ENCODE measurements at places on chromosomes 7 and 10. TPM values are rescaled to one million over a fixed set of nuclear protein-coding genes. Genes with fewer than 3 reads are reported as not detected.

VWC2 gene
- total RNA-seq, result not detected

STRIP2 gene
- total RNA-seq, result 16.9 TPM

NUTM2D gene
- total RNA-seq, result 2.5 TPM

GPR15LG gene
- not detected for total RNA-seq

PPIF gene
- total RNA-seq, result 93.2 TPM

SPDYE11 gene
- total RNA-seq, result not detected

PON1 gene
- total RNA-seq, result not detected

EPHA1 gene
- 38.9 TPM for total RNA-seq

PIK3CG gene
- not detected for total RNA-seq

NPSR1 gene
- not detected for total RNA-seq

PLA2G12B gene
- not detected for total RNA-seq

PAPOLB gene
- not detected for total RNA-seq

FGL2 gene
- not detected for total RNA-seq

PAPSS2 gene
- 2.3 TPM for total RNA-seq

NME8 gene
- not detected for total RNA-seq

PLXDC2 gene
- total RNA-seq, result 5.1 TPM

CNPY1 gene
- not detected for total RNA-seq

SDK1 gene
- 0.63 TPM for total RNA-seq

FAM180A gene
- total RNA-seq, result 2.6 TPM

ABCC2 gene
- 0.92 TPM for total RNA-seq

LLCFC1 gene
- not detected for total RNA-seq

SPDYE1 gene
- total RNA-seq, result not detected

PDK4 gene
- not detected for total RNA-seq

AEBP1 gene
- 11.6 TPM for total RNA-seq

EGFR gene
- total RNA-seq, result 161 TPM

HNRNPH3 gene
- total RNA-seq, result 74.5 TPM

AKR1E2 gene
- 1.9 TPM for total RNA-seq

SNX10 gene
- total RNA-seq, result 7.4 TPM

HEPACAM2 gene
- not detected for total RNA-seq

CTTNBP2 gene
- 0.14 TPM for total RNA-seq

AOAH gene
- total RNA-seq, result 0.31 TPM

IGF2BP3 gene
- total RNA-seq, result 41.1 TPM

MPP7 gene
- total RNA-seq, result 5.1 TPM

CCSER2 gene
- total RNA-seq, result 28.7 TPM

HHEX gene
- not detected for total RNA-seq

CALML3 gene
- 4.7 TPM for total RNA-seq

PILRB gene
- total RNA-seq, result 16.5 TPM

IL6 gene
- 0.28 TPM for total RNA-seq

ASIC3 gene
- 0.25 TPM for total RNA-seq

IDI2 gene
- not detected for total RNA-seq

SH2B2 gene
- total RNA-seq, result 0.35 TPM

PRSS2 gene
- not detected for total RNA-seq

TMEM176B gene
- not detected for total RNA-seq

LRRN3 gene
- total RNA-seq, result not detected

HABP2 gene
- total RNA-seq, result not detected

C10orf67 gene
- 0.11 TPM for total RNA-seq

CALCR gene
- total RNA-seq, result not detected

All from foreskin keratinocyte (primary cell).